ENCODE measurements at places on chromosomes 4 and X. TPM values are rescaled to one million over a fixed set of nuclear protein-coding genes. Genes with fewer than 3 reads are reported as not detected.

- H3K4me3 ChIP-seq, result no peak overlapping the region
- H3K27ac ChIP-seq, result no peak overlapping the region
- H3K4me1 ChIP-seq, result no peaks in the 10 kb centered on the region
Observed at GRCh38 chr4:39407584-39407885, 805 bp downstream of the KLB start.

DNA sequence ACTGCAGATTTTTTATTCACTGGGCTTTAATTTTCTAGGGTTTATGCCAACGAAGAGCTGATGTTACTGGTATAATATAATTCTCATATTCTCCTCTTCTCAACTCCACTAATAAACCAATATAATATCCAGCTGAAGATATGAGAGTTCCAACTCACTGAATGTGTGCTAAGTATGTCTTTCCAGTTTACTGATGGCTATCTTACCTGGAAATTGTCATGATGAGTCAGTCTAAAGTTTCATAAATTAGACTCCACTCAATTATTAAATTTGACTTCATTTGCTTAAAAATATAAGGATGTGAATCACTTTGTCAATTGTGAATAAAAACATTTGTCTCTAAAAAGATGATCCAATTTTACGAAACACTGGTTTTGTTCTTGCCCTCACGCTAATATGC is 28.4 kb downstream of the STBD1 start:
- H3K4me1 ChIP-seq, result no peaks in the 10 kb centered on the region
- H3K4me3 ChIP-seq, result no peak overlapping the region
- H3K27ac ChIP-seq, result no peak overlapping the region
- H3K27me3 ChIP-seq, result peaks cover 1% of the 10 kb centered on the region
- no peaks in the 10 kb centered on the region for H3K36me3 ChIP-seq

GRCh38 chrX:151478058-151478457 is 81.1 kb downstream of the VMA21 start:
- DNase-seq, result no peak
- H3K4me1 ChIP-seq, result no peaks in the 10 kb centered on the region
- no peak overlapping the region for H3K27ac ChIP-seq
- H3K4me3 ChIP-seq, result no peak overlapping the region
- no peaks in the 10 kb centered on the region for H3K36me3 ChIP-seq

DNA sequence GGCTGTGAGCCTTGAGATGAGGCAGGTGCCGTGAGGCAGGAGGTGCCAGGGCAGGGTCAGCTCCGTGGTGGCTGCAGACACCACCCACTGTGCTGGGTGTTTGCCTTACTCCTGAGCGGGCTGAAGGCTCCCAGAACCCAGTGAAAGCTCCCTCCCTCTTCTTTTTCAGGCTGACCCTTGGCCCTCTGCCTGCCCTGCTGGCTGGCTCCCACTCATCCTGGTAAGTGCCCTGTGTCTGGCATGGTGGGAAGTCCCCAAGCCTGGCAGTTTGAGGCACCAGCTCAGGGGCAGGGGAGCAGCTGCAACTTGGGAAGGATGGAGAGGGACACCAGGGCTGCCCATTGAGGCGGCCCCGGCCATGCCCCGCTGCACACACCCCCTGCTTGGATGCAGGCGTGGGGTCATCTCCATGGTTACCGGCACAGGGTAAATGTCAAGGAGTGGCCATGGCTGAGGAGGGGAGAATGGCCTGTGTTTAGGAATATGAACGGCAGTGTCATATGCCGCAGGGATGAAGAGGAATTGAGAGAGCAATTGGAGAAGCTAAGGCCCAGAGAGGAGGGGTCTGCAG is 16.8 kb downstream of the SH3BP2 start:
- no peak overlapping the region for H3K27ac ChIP-seq
- peaks cover 22% of the 10 kb centered on the region for H3K36me3 ChIP-seq
- no peaks in the 10 kb centered on the region for H3K27me3 ChIP-seq
- H3K4me3 ChIP-seq, result no peak overlapping the region
- DNase-seq, result no peak

- no peak overlapping the region for H3K27ac ChIP-seq
- no peak for DNase-seq
- no peaks in the 10 kb centered on the region for H3K36me3 ChIP-seq
- H3K4me3 ChIP-seq, result no peak overlapping the region
Observed at GRCh38 chr4:124686279-124686678, 26.3 kb downstream of the ANKRD50 start.

- H3K27ac ChIP-seq, result no peak overlapping the region
- H3K27me3 ChIP-seq, result no peaks in the 10 kb centered on the region
- DNase-seq, result no peak
- H3K36me3 ChIP-seq, result no peaks in the 10 kb centered on the region
- H3K4me1 ChIP-seq, result no peaks in the 10 kb centered on the region
- H3K4me3 ChIP-seq, result no peak overlapping the region
Observed at GRCh38 chr4:71860643-71861042, 76.8 kb upstream of the GC start.

DNA sequence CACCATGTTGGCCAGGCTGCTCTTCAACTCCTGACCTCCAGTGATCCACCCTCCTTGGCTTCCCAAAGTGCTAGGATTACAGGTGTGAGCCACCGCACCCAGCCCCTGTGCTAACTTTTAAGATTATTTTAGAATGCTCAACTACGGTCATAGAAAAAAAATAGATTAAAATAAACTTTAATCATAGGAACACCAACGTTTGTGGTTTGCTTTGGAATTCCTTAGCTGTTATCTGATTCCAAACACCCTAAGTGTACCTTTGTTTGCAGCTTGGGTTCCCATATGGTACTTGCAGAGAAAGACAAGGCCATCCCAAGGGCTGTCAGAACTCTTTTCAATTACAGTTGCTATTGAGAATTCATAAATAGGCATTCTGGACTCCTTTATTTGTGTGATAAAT is 90.1 kb upstream of the EFHC2 start:
- peaks cover 1% of the 10 kb centered on the region for H3K4me1 ChIP-seq
- H3K4me3 ChIP-seq, result no peak overlapping the region
- no peaks in the 10 kb centered on the region for H3K27me3 ChIP-seq
- no peak for DNase-seq

DNA sequence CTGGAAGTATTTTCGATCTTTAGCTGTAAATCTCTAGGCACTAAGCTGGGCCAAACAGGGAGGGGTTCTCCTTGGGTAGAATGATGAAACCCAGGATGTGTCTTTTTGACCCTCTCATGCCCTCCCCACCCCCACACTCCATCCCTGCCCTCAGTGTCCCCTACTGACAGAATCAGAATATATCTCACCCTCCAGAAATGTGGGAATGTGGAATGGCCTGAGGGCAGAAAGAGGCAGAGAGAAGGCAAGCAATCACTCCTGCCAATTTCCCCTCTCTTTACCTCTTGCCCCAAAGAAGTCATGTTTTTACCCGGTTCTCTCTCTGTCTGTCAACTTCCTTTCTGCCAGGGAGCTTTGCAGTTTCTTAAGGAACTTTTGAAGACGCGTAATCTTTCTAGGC is 34.4 kb downstream of the RAP2C start:
- H3K27ac ChIP-seq, result no peak overlapping the region
- no peak for DNase-seq
- no peaks in the 10 kb centered on the region for H3K4me1 ChIP-seq

DNA sequence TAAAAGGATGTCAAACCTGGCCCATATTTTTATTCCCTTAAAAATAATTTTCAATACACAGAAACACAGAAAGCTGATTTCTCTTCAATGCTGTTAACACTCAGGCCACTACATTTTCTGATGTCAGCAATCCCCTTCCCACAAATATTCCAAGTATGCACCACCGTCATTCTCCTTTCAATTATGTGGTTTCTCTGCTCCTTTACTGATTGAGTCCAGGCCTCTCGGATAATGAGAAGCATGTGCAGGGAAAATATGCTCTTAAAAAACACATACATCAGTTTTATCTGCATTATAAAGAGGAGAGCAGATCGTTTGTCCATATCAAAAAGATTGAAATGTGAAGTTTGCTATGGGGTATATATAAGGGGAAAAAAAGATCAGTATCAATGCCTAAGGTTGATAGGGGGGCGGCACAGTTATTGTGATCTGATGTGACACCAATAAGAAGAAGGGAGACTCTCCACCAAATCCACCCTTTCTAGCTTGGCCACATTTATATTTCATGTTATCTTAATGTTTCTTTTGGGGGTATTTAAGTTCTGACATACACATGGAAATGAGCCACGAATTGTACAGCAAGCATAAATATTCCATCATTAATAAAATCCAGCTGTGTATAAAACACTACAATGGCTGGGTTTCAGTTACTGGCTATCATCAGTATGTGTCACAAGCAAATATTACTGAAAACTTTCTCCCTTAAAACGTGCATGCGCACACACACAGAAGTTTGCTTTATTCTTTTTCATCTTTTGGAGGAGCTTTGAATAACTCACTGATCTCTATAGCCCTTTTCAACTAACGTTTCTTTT is 6.4 kb downstream of the AMOT start:
- H3K27me3 ChIP-seq, result no peaks in the 10 kb centered on the region
- no peaks in the 10 kb centered on the region for H3K36me3 ChIP-seq
- H3K27ac ChIP-seq, result no peak overlapping the region
- H3K4me3 ChIP-seq, result no peak overlapping the region

GRCh38 chr4:42767669-42768068 is 110.8 kb upstream of the ATP8A1 start:
- no peaks in the 10 kb centered on the region for H3K36me3 ChIP-seq
- no peak overlapping the region for H3K4me3 ChIP-seq
- DNase-seq, result no peak
- H3K27ac ChIP-seq, result no peak overlapping the region

DNA sequence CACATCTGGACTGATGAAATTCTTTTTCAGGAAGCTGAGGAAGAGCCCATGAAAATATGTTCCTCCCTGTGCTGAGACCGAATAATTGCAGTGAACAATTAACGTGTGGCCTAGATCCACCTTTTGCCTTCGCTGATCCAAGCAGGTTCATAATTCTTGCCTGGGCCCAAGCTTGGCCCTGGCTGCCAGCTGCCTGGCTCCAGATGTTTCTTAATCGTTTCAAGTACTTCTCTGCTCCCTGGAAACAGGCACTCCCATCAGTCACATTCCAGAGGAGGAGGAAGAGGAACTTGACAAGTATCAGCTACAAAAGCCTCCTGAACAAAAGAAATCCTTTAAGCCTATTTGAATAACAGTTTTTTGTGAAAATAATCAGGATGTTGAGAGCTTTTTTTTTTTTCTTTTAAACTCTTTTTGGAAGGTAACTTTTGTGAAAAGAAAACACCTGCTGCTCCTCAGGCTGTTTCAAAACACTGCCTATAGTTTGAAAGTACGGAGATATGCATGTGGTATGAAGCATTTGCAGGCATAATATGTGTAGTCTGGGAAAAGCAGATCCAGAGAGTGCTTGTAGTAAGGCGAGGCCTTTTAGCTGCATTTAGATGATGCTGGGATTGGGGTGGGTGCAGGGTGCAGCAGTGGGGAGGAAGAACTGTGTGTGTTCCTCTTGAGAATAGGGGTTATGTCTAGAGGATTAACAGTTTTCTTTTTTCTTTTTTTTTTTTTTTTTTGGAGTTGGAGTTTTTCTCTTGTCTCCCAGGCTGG is 154.4 kb downstream of the PTTG2 start:
- H3K27ac ChIP-seq, result no peak overlapping the region
- H3K4me1 ChIP-seq, result no peaks in the 10 kb centered on the region
- DNase-seq, result no peak
- H3K27me3 ChIP-seq, result no peaks in the 10 kb centered on the region
- peaks cover 9% of the 10 kb centered on the region for H3K36me3 ChIP-seq

GRCh38 chr4:112502871-112503270 is 13.1 kb downstream of the NEUROG2 start:
- no peak for DNase-seq
- no peaks in the 10 kb centered on the region for H3K36me3 ChIP-seq
- peaks cover 40% of the 10 kb centered on the region for H3K27me3 ChIP-seq
- no peak overlapping the region for H3K4me3 ChIP-seq
- no peaks in the 10 kb centered on the region for H3K4me1 ChIP-seq

GRCh38 chr4:38865445-38865844 is 2.2 kb upstream of the FAM114A1 start:
- peak; percentile 16 for DNase-seq
- H3K4me1 ChIP-seq, result peaks cover 13% of the 10 kb centered on the region
- H3K4me3 ChIP-seq, result no peak overlapping the region

- no peak for DNase-seq
- no peak overlapping the region for H3K4me3 ChIP-seq
- no peaks in the 10 kb centered on the region for H3K4me1 ChIP-seq
Observed at GRCh38 chr4:181650033-181650825, 593.0 kb upstream of the TENM3 start.

COL4A6 gene
- total RNA-seq, result not detected

WNK3 gene
- total RNA-seq, result 0.47 TPM

P2RY8 gene
- total RNA-seq, result 28.3 TPM

ZFYVE28 gene
- total RNA-seq, result 4.9 TPM

GLRB gene
- total RNA-seq, result not detected

KLF8 gene
- 1.2 TPM for total RNA-seq

All from activated CD8-positive, alpha-beta T cell treated with anti-CD3 and anti-CD28 coated beads for 36 hours (primary cell).